ENCODE measurements at places on chromosomes 3 and 15.

- DNase-seq: no peak
Measured at GRCh38 chr15:98866511-98866910, 141.1 kb downstream of the PGPEP1L start.

- no peak for DNase-seq
Measured at GRCh38 chr3:52983336-52983807, 62.5 kb downstream of the SFMBT1 start.

- DNase-seq: no peak
Measured at GRCh38 chr15:101675796-101676582, 23.8 kb upstream of the TM2D3 start.

DNA sequence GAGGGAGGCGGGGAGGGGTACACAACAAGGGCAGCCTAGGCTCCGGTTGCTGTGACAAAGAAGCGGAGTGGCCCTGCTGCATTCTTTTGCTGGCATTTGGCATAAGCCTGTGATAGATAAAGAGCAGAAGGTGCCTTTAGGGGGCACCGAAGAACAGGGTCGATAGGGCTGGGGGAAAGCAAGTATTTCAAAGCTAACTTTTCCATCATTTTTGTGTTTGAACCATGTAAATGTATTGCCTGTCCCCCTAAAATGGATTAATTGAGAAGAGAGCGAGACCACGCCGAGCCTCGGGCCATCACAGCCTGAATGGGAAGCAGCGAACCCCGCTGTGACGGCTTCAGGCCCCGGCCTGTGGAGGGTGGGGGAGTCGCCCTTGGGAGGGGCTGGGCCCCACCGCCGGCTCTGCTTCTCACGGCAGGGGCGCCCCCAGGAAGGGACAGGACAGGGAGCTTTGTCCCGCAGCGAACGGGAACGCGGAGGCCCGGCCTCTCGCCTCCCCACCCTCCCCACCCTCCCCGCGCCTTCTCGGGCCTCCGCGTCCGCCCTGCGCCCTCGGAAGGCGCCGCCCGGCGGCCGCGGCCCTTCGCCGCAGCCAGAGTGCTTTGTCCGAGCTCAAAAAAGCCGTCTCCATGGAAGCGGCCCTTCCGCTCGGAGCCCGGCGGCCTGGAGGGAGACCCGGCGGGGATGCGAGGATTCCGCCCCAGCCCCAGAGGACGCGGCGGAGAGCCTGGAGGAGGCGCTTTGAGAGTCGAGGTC, 32.4 kb upstream of the ALDH1L1 start:
- no peak for DNase-seq

- DNase-seq: peak; percentile 56
Measured at GRCh38 chr15:92069308-92070250, 216.1 kb downstream of the SLCO3A1 start.

GRCh38 chr3:147341727-147342126, 64.6 kb downstream of the ZIC4 start:
- DNase-seq: no peak

- DNase-seq: no peak
Measured at GRCh38 chr3:135491491-135492205, 473.9 kb upstream of the PPP2R3A start.

DNA sequence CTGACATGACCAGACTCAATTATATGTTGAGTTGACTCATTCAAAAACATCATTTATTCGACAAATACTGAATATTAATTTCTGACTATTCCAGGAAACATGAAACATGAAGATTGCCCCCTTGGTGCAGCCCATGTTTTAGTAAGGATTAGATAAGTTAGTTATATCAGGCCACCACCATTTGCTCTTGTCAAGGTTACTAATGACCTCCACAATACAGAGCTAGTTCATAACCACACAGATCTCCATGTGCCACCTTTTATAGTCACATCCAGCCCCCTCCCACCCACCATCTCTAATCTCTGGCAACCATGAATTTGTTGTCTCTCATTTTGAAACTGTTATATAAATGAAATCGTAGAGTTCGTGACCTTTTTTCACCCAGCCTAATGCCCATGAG, 15.7 kb downstream of the KLHL18 start:
- no peak for DNase-seq

DNA sequence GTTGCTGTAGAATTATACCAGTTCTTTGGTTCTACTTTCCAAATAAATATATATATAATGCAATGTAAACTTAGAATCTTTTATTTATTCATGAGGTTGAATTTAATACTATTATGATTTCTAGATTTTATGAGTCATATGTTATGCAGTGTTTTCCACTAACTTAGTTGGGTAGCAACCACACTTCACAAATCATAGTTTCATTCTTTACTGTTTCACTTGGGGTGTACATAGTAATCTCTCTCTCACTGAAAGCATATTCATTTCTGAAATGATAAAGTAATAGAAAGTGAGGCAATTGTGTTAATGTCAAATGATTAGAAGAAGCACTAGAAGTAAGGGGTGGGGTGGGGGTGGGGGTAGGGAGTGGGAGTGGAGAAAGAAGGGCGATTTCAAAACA, 52.6 kb downstream of the IQCH start:
- DNase-seq: no peak

DNA sequence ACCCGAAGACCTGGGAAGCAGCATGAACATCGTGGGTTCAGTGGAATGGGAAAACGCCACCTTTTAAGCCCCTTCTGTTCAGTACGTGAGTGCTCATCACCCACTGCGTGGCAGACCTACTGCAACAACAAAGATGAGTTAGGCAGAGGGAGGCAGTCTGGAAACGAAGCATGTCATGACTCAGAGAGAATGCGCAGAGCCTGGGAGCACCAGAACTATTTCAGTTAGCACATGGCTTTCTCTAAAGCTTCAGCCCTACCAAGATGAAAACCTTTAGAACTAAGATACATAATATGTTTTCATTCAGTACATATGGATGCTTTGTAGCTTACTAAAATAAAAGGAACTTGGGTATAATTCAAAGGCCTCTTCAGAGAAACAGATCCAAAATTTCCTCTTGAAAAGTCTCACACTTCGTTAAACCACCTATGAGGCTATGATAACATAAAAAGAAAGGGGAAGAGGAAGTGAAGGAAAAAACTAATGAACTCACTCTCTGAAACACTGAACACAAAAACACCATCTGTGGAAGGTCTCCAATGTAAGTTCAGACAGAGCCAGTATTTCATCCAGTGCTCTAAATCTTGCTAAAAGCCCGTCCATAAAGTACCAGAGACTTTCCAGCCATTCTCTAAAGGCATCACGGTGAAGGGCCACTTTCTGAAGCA, 140.1 kb downstream of the OCA2 start:
- DNase-seq: no peak

- DNase-seq: no peak
Measured at GRCh38 chr15:75307778-75308390, 25.2 kb downstream of the GOLGA6D start.

- DNase-seq: no peak
Measured at GRCh38 chr3:134057006-134057653, 27.4 kb upstream of the SLCO2A1 start.

DNA sequence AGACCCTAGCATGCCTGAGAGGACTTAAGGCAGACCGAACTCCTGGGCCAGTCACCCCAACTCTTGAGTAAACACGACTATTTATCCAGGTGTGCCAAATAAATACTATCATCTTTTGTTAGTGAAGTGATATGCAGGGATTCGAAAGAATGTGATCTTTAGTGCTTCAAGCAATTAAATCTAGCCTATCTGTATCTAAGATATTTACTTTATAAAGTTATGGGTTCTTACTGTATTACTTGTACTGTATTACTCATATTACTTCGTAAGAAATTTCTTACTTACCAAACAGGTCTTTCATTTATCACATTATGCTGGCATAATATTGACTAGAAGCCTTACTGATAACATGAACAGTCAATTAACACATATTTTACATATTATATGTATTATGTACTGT, 211.6 kb upstream of the NECTIN3 start:
- no peak for DNase-seq

GRCh38 chr3:11603628-11604027, 40.1 kb downstream of the VGLL4 start:
- DNase-seq: no peak

GRCh38 chr3:110711130-110711832, 360.3 kb upstream of the NECTIN3 start:
- no peak for DNase-seq

GRCh38 chr15:69725957-69726356, 273.3 kb downstream of the RPLP1 start:
- DNase-seq: no peak

GRCh38 chr3:161395115-161396012, 24.0 kb upstream of the SPTSSB start:
- no peak for DNase-seq

GRCh38 chr15:59364248-59364647, 8.4 kb downstream of the MYO1E start:
- DNase-seq: no peak

DNA sequence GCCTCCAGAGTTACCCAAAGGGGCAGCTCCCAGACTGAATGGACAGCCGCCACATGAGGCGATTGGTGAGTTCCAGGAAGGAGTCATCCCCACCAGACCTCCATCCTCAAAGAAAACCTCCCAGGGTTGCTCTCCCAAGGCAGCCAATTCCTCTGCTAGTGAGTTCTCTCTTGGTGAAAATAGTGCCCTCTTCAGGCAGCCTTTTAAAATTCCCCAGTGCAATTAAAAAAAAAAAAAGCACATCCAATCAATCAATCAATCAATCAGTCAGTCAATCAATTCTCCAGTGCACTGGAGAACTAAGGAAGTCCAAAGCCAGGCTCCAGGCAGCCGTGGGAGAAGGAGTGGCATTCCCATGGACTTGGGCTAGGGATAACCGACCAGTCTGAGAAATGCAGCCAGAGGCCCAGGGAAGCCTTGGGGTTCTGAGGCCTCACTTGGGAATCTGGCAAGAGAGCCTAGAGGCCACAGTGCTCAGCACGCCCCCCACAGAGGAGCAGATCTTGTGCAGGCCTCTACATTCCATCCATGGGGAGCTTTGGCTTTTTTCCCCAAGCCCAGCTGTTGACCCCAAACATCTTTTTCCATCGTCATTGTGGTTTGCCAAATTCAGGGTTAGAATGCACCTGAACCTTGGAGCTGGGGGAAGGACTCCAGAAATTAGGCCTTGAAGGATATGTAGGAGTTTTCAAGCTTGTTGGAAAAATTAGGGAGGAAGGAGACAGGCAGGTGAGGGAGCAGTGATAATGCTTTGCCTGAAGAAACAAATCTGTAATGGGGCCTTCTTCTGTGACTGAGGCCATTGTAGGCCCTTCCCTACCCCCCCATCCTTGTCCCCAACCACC, 4.8 kb downstream of the PAQR5 start:
- DNase-seq: no peak

- no peak for DNase-seq
Measured at GRCh38 chr3:37559461-37559860, 302.2 kb upstream of the CTDSPL start.

GRCh38 chr3:11558002-11558401, 85.7 kb downstream of the VGLL4 start:
- peak; percentile 65 for DNase-seq

DNA sequence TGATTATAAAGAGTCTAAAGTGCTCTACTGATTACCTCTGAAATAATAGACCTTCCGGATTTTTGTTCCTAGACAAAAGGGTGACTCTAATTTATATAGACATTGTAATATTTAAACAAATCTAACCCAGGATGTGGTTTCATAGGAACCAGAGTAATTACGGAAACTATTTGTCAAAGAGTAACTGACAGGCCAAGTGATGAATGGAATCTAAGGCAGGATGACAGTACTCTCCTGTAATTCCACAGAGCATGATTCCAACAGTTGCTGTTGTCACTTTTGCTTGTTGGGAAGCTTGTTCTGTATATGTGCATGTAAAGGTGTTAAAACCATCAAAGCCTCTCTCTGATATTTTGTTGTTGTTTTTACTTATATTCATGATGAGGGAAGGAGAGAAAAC, 1141.0 kb downstream of the IGSF11 start:
- no peak for DNase-seq

GRCh38 chr15:60043744-60044435, 39.8 kb downstream of the FOXB1 start:
- DNase-seq: no peak

- no peak for DNase-seq
Measured at GRCh38 chr15:77181305-77182074, 110.6 kb upstream of the TSPAN3 start.

DNA sequence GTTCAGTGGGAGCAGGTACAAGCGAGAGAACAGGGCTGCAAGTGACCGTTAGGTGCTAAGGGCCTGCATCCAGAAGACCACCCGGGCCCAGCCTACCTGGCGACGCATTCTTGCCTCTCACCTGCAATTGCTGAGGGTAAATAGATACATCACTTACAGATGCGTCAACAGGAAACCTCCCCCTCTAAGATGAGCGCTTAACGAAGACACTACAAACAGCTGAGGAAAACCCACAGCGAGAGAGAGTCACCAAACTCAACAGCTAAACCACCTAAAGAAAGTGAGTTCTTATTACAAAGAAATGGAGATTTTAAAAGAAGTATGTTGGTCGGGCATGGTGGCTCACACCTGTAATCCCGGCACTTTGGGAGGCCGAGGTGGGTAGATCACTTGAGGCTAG, 157.9 kb downstream of the CHSY1 start:
- DNase-seq: no peak

GRCh38 chr15:100968050-100968966, 49.2 kb downstream of the LRRK1 start:
- DNase-seq: no peak

GRCh38 chr15:70258369-70259027, 160.8 kb upstream of the TLE3 start:
- no peak for DNase-seq

DNA sequence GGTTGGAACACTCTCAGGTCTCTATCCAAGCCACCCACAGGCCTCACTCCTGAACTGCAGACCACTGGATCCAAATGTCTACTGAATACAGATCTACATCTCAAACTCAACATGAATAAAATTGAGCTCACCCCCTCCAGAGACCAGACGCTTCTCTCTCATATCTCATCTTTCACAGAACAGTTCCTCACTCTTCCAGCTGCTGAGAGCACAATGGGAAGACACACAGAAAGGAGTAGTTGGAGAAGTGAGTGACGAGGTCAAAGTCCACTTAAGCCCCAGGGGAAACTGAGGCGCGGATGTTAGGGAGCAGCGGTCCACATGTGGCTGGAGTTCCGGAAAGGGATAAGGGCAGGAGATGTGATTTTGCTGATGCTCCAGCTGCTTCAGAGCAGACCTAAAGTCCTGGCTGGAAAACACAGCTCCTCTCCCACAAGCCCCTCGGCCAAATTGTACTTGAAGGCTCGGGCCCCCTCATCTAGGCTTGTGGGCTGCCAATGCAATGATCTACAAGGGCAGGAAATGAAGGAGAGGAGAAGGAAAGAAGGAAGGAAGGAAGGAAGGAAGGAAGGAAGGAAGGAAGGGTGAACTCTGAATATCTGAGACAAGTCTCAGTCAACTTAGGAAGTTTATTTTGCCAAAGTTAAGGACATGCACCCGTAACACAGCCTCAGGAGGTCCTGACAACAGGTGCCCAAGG, 211.2 kb upstream of the TLE3 start:
- DNase-seq: no peak

GRCh38 chr3:22010997-22011396, 260.0 kb upstream of the ZNF385D start:
- no peak for DNase-seq
